ENCODE measurements at places on chromosomes 7 and 10.
A peak's percentile ranks its signal among the peaks of the same experiment; 100 is the strongest.

DNA sequence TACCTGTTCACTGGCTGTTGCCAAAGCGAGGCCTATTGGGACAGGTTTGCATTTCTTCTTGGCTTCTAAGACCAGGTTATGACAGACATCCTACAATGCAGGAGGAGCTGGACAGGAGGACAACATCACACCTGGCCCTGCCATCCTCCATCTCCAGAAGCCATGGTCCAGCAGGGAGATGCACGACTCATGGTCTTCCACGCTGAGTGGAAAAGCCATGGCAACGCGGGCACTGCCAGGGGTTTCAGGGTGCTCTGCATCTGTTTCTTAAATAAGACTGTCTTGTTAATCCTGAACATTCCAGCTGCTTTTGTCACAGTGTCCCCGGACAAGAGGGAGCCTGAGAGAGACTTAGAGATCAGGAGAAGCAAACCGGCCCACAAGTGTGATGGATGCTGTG lies 40.3 kb downstream of the CLRN3 start:
- DNase-seq = no peak

DNA sequence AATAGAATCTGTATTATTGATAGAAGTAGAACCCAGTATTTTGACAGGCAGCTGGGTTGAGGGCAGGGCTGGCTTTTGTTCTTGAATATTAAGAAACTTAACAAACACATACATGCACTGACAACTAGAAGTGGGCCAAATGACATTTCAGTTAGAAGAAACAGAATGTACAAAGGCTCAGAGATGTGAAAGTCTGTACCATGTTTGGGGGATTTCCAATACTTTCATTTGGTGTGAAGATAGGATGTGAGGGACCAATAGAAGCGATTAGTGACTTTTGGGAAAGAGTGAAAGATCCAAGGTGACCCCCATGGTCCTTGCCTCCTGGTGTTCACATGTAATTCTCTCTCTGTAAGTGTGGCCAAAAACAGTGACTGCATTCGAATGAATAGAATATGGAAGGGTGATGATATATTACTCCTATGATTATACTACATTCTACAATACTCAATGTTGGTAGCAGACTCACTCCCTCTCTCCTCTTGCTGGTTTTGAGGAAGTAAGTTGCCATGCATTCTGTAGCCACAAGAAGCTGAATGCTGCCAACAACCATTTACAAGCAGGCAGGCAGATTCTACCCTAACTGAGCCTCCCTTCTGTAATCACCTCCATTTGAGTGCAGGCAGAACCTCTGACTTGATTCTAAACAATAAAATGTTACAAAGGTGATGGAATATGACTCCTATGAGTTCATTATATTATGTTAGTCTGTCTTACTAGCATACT lies 151.4 kb downstream of the TMEM168 start:
- DNase-seq = no peak

DNA sequence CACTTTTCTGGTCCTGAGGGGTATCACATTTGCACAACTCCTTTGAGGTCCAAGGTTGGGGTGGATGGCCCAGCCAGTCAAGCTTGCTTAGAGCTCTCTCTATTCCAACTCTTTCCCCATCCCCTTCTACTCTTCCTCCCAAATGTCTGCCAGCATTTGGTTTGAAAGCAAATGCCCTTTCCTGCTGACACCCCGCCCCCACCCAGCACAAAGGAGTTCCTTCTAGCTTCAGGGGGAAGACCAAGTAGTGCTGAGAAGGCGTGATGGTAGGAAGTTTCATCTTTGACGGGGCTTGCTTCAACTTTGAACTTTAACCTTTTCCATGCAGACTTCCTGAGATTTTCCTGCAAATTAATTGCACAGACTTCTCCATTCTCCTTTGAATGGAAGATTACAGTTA lies 137.5 kb upstream of the TCF7L2 start:
- DNase-seq = no peak

DNA sequence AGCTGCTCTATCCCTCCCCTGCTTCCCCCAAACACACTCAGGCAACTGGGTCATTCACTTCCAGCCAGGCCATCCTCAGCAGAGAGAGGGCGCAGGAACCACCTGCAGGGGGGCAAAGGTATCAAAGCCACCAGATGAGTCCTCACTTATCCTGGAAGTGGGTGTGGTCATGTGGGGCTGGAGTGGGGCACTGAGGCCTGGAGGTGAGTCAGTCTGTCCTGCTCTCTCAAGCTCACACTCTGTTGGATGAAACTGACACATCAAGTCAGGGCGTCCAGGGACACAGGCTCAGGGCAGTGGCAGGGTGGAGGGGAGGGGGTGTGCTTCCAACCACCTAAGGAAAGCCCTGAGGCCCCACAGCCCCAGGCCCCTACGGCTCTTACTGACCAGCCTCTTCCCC lies 8.0 kb upstream of the ELFN1 start:
- DNase-seq = no peak

GRCh38 chr7:136883046-136883445 lies 14.6 kb downstream of the CHRM2 start:
- no peak for DNase-seq

DNA sequence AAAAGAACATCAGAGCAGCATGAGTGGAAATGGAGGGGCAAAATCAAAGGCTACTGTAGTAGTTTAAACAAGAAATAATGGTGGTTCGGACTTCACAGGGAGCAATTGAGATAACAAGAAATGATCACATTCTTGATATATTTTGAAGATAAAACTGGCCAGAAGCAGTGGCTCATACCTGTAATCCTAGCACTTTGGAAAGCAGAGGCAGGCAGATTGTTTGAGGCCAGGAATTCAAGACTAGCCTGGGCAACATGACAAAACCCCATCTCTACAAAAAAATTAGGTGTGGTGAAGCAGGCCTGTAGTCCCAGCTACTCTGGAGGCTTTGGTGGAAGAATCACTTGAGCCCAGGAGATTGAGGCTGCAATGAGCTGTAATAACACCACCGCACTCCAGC lies 22.9 kb downstream of the EEF1AKMT2 start:
- no peak for DNase-seq

GRCh38 chr10:99337311-99337811 lies 8.2 kb downstream of the CNNM1 start:
- DNase-seq = no peak

DNA sequence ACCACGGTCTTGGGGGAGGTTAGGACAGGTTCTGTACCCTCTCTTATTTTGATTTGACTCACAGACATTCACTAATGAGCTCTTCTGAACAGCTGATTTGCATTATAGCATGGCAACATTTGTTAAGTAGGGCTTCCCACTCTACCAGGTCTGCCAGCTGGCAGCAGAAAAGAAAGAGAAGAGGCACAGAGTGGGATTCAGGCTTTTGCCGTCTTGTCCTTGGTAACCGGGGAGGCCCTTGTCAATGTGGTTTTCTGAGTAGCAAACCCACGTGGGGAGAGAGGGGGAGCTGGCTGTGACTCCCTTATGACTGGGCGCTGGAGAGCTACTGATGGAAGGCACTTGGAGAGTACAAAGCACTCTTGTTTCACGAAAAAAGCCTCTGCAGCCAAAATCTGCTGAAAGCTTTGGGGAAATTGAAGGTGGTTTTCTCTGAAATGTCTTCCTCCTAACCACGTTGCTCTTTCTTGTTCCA lies 355.3 kb upstream of the GALNT17 start:
- no peak for DNase-seq

- no peak for DNase-seq
Observed at GRCh38 chr10:30396293-30396692, 37.7 kb upstream of the MAP3K8 start.

GRCh38 chr10:110168601-110169481 lies 38.6 kb upstream of the MXI1 start:
- DNase-seq = no peak

DNA sequence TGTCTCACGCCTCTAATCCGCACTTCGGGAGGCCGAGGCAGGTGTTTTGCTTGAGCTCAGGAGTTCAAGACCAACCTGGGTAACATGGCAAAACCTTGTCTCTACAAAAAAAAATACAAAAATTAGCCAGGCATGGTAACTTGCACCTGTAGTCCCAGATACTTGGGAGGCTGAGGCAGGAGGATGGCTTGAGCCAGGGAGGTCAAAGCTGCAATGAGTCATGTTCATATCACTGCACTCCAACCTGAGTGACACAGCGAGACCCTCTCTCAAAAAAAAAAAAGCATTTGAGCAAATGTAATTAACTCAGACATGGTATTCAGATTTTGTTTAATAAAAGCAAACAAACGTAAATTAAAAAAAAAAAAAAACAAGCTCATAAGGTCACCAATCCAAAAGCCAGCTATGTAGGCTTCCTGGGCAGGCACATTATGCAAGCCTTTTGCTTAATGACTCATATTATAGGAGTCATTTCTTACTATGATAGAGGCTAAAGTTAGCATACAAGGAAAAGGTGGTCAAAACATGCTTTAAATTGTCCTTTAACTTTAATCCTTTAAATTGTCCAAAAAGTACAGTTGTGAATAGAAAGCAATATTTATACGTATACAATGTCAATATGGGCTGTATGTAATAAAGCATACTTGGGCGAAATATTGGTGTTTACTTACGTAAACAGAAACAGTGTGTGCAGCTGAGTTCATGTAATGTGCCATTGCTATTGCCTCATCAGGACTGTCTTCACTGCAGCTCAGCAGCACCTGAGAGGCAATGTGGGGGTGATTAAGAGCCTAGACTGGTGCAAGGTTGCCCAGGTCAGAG lies 13.0 kb downstream of the AKR1D1 start:
- DNase-seq = no peak

GRCh38 chr7:77697535-77697831 lies 1.2 kb downstream of the RSBN1L start:
- no peak for DNase-seq

DNA sequence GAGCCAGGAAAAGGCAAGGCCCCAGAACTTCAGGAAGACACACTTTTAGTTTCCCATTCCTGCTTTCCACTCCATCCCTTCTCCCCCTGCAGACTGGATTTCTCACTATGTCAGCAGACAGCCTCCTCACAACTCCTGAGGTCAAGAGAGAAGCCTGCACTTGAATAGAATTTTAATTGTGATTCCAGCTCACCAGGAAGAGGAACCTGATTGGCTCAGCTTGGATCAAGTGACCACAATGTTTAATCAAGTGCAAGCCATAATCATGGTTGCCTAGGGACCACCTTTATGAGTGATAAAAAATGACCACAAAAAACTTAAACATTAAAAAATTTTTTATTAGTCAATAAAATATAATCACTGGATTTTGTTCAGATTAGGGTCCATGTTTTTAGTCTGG lies 244.7 kb upstream of the RHOBTB1 start:
- DNase-seq = no peak

GRCh38 chr7:7829667-7830066 lies 111.3 kb upstream of the RPA3 start:
- no peak for DNase-seq

- DNase-seq = peak; percentile 18
Observed at GRCh38 chr10:125002047-125002422, 60.1 kb downstream of the ZRANB1 start.

DNA sequence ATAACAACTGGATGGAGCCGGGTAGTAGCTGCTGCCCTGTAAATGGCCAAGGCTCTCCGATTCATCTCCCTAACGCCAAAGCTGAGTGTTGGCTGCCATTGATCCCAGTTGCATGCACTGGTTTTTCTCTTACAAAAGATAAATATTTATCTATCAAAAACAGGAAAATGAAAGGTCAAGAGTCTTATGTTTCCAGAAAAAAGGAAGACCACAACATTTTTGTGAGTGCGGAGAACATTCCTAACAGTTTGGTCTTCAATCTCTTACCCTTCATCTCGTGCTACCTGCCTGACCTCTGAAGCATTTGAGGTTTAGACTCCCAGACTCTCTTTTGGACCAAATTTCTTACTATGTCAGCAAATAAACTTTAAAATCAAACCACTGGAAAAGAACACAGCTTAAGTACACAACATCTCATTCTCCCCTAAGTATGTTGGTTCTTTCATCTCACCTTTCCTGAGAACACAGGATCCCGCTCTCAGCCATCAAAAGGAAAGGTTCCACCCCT lies 61.6 kb downstream of the SORBS1 start:
- DNase-seq = no peak

DNA sequence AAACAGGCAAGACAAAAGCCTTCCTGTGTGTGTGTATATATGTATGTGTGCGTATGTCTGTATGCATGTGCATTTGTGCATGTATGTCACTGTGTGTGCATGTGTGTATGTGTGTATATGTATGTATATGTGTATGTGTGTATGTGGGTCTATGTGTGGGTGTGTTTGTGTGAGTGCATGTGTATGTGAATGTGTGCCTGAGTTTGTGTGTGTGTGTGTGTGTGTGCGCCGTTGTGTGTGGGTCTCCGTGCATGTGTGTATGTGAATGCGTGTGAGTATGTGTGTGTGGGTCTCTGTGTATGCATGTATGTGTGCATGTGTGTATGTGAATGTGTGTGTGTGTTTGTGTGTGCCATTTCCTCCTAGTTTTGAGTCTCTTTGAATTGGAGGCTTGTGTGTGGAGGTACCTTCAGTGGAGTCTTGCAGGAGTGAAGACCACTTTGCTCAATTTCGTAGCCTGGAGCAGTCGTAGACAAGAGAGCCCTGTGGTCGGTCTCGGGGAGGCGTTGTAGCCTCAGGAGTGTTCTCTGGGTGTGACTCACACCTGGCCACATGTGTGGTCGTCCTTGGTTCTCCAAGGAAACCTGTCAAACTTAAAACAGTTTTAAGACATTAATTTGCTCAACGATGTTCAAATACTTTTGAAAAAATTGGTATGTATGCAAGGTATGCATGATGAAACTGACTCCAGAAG lies 28.1 kb downstream of the INPP5A start:
- no peak for DNase-seq
